ENCODE measurements at places on chromosomes 7 and 10.

- no peak for DNase-seq
These were observed 3.5 kb downstream of the NOBOX start for GRCh38 chr7:144399946-144400345.

GRCh38 chr7:36090976-36091873 lies 61.8 kb upstream of the EEPD1 start:
- no peak for DNase-seq

DNA sequence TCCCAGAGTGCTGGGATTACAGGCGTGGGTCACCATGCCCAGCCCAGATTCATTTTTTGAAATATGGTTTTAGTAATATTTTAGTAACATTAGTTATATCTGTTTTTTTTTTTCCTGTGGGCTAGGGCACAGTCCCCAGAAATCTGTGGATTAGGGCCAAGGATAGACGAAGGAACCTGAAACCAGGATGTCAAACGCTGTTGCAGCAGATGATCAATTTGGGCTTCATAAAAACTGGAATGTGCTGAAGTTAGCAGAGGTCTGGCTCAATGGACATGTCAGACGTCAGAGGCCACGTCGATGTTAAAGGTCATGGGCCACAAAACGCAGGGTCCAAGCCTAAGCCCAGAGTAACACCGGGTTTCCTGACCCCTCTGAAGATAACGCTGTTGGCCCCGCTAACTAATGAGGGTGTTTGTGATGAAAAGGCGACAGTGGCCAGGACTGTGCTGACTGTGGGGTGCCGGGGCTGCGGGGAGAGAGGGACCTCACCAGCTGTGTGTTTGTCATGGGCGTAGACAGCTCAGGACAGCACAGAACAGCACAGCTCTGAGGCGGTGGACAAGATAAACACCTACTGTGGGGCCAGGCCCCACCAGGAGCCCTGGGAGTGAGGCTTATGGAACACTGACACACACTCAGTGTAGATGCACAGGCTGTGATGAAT lies 23.8 kb upstream of the GTPBP4 start:
- DNase-seq = no peak

DNA sequence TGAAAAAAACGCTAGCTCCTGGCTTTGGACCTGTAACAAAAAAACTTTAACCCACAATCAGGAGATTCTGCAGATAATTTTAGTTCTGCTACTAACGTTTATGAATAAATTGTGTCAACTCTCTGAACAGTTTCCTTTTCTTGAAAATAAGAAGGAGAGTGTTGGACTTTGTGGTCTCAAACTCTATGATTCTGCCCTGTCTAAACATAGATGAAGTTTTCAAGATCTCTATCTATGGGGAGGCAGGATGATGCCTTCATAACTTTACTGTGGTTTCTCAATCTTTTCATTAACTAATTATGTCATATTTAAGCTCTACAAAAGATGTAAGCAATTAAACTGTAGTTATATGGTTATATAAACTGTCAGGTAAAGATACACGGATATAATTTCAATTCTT lies 162.0 kb downstream of the REEP3 start:
- no peak for DNase-seq

GRCh38 chr7:137097111-137097510 lies 228.7 kb downstream of the CHRM2 start:
- DNase-seq = no peak

DNA sequence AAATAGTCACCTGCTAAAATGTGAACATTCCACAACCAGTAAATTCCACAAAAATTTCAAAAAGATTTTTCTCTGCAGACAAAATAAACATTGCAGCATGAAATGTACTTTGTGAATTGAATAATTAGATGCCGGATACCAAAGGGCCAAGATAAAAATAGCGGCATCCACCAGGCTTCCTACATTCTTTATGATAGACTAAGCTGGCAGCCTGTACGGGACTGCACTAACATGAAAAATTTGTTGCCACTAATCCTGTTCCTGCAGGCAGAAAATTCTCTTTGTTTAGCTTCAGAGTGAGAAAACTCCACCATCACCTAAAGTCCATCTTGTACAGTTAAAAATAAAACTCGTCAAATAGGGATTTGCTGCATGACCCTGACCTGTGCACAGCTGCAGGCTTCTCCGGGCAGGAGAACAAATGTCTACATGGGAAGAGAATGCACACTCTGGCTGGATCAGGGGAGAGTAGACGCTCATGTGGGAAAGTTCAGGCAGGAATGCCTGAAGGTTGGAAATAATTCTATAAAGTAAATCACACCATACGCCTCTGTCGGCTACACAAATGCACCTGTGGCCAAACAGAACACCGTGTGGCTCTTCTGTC lies 15.6 kb upstream of the ADO start:
- DNase-seq = no peak

DNA sequence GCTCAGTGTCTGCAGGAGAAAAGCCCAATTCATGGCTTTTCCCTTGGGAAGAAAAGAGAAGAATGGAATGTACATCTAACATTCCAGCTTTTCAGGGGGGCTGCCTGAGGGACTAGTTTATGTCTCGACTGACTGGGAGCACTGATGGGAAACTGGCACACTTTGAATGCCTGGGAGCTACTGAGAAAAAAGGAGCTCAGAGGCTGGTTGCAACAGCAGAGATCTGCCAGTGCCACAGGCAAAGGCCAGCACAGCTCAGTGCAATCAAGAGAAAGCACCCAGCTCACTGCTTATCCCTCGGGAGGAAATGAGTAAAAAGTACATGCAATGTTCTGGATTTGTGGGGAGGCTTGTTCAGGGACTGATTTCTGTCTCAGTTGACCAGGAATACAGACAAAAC lies 226.2 kb downstream of the COBL start:
- no peak for DNase-seq

DNA sequence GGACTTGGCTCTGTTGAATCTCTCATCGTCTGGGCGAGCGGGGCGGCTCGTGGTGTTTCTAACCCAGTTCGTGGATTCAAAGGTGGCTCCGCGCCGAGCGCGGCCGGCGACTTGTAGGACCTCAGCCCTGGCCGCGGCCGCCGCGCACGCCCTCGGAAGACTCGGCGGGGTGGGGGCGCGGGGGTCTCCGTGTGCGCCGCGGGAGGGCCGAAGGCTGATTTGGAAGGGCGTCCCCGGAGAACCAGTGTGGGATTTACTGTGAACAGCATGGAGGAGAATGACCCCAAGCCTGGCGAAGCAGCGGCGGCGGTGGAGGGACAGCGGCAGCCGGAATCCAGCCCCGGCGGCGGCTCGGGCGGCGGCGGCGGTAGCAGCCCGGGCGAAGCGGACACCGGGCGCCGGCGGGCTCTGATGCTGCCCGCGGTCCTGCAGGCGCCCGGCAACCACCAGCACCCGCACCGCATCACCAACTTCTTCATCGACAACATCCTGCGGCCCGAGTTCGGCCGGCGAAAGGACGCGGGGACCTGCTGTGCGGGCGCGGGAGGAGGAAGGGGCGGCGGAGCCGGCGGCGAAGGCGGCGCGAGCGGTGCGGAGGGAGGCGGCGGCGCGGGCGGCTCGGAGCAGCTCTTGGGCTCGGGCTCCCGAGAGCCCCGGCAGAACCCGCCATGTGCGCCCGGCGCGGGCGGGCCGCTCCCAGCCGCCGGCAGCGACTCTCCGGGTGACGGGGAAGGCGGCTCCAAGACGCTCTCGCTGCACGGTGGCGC lies at the start of gene EN2:
Gene EN2, plus strand, starts transcription at position 19 of the 767 bp plus-strand sequence. Its CDS starts 249 bp downstream, at position 268.
- DNase-seq = no peak

Data from CD4-positive, alpha-beta T cell treated with Interleukin-6 at 100 ng/mL for 8 hours (primary cell).